ENCODE measurements at places on chromosomes 2 and 18.

DNA sequence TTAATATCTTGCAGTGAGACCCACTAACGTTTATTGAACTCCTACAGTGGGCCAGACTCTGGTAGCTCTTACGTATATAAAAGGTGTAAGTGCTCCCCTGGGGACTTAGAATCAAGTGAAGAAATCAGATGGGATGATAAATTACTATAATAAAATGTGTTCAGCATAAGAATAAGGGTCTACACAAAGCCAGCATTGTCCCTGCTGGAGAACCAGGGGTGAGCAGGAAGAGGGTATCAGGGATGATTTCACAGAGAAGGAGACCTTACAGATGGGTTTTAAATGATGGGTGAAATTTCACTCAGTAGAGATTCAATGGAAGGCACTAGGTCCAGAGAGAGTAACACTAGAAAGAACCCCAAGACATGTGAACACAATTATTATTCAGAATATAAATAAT is 20.7 kb downstream of the NRXN1 start:
- no peak for DNase-seq

DNA sequence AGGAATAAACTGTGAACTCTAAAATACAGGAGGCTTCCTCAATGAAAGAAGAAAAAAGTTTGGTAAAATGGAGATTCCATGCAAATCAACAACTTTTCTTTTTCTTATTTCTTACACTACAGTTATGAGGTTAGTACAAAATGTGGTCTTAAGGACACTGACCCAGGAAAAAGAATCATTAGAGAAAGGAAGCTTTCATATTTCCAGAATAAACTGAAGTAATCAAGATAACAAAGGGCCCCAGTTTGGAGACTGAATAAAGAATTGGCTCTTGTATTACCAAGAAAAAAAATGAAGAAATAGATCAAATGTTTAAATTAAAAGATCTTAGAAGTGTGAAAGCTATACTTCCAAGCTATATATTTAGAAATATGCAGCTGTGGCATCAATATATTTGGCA is 72.3 kb downstream of the SLC66A3 start:
- no peak for DNase-seq

DNA sequence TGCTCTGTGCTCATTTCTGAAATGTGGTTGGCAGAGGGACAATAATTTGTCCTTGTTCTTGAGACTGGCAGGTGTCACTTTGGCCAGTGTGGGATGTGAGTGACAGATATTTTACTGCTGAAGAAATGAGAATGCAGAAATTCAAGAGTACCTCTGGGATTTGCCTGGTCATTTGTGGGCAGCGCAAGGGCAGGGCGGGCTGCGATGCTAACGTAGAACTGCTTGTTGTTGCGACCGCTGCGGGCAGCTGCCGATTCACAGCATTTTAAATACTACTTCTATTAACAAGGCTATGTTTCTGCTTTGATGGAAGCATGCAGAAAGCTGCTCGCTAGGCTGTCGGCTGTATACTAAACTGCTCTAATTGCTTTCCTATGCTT is 268.6 kb downstream of the FIGN start:
- no peak for DNase-seq

DNA sequence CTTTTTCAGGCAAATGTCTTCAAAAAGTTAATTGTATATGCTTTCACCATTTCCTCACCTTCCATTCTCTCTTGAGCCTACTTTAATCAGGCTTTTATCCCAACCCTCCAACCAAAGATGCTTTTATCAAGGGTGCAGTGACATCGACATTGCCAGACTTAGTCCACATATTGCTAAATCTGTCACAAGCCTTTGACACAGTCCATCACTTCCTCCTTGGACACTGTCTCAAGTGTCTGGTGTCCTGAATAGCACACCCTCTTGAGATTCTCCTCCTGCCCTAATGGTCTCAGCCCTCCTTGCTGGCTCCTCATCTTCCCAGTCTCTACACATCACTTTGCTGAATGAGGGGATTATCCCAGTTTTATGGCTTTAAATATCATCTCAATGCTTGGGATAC is 147.5 kb upstream of the SLC39A10 start:
- DNase-seq, result no peak

GRCh38 chr2:94759211-94759610 is 112.0 kb upstream of the TEKT4 start:
- DNase-seq, result no peak

DNA sequence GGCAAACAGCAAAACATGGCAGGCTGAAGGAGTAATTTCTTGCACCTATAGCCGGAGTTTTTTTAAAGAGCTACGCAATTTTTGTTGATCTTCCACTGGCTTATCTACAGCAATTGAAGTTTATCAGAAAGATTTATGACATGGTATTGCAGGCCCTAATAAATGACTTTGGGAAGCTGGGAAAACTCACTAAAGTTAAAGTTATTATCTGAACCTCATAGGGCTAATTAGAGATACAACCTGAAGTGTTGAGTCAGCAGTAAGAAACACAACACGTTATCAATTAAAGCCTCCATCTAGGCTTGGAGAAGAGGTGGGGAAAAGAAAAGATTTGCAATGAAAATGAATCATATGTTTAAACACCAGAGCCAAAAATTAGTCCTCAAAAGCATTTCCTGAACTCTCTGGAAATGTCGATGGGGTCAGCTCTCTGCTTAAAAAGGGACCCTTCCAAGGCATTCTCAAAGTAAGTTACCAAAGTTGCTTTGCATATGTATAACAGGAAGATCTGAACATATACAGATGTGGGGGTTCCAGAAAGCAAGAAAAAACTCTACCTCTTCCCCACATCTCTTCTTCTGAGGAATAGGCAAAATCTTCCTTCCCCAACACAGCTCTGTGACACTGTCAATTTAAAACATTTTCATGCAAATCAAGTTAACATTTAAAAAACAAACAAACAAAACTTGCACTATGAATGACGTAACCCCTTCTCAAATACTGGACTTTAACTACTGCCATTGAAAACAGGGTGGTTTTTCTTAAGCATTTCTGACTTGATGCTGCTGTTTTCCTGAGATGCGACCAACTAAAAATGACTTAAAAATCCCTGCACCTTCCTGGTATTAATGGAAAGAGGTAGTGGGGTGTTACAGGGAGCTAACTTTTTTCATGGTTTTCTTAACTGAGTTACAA is 915.6 kb downstream of the NRXN1 start:
- no peak for DNase-seq

GRCh38 chr2:137892739-137893138 is 71.5 kb upstream of the HNMT start:
- no peak for DNase-seq

DNA sequence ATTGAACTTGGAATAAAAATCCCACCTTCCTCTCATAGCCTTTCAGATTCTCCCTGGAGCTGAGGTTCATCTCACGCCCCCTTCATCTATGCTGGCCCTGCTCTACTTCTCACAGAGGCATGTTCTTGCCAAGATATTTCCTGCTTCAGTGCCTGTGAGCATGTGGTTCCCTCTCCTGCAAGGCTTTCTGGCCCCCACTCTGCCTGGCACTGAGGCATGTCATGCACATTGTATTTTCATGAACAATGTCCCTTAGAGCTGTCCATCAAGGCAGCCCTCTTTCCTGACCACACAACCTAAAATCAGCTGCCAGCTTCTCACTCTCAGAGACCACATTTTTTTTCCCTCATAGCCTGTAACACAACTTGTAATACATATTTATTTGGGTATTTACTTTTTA is 18.0 kb upstream of the HK2 start:
- DNase-seq, result no peak

DNA sequence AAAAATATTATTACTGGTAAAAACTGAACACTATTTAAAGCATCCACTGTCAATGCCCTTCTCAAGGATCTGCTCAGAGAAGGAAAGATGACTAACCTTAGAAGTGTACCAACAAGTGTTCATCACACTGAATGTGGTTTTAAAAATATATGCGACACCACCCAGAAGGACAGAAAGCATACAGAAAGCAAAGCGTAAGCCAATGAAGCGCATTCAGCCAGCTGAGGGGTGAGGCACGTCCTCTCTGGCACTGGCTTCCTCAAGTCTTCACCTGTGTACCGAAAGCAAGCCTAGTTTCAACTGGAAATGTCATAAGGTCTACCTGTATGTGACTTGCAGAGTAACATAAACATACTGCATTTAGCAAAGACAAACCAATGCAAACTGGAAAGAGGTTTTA is 88.8 kb downstream of the PSMG2 start:
- no peak for DNase-seq
